ENCODE measurements at places on chromosomes 4 and X.

- DNase-seq: no peak
Observed at GRCh38 chr4:7083597-7084563, 16.0 kb upstream of the GRPEL1 start.

- DNase-seq: no peak
Observed at GRCh38 chr4:76882630-76883029, 15.3 kb downstream of the SOWAHB start.

DNA sequence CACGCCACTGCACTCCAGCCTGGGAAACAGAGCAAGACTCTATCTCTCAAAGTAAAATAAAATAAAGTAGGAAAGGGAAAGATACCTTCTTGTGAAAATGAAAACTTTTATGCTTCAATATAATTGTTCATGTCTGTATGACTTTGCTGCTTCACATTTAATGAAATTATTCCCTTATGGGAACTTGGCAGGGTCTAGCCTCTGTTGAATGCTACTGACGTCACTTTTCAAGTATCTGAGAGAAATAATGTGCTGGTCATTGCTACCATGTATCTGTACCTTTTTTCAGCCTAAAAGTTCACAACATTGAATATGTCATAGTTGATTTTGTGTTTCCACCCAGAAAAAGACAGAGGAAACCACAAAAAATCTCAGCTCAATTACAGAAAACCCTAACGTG, 65.2 kb downstream of the PRDM5 start:
- DNase-seq: no peak

DNA sequence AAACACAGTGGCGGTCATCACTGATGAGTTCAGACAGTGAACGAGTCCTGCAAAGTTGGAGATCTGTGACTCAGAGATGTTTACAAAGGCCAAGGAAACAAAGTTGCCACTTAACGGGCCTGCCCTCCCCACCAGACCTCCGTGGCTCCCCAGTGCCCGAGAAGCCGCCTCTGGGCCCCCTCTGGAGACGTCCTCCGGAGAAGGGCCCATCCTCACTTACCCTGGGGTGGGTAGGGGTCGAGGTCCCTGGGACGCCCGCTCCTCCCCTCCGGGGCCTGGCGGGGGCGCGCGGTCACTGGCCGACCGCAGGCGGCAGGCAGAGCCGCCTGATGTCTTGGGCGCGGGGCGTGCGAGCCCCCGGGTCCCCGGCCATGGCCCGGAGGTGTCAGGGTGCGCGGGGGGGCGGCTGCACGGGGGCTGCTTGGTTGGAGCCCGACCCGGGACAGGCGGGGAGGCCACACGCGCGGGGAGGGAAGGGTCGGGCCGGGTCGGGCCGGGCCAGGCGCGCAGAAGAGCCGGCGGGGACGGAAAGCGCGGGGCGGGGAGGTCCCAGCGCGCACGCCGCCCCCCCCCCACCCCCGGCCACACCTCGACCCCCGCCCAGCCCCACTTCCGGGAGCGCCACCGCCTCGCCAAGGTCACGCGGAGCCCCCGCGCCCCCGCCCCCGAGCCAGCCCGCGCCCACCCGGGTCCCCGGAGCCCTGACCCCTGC, 529 bp downstream of the DHRSX start:
- DNase-seq: peak; percentile 15

DNA sequence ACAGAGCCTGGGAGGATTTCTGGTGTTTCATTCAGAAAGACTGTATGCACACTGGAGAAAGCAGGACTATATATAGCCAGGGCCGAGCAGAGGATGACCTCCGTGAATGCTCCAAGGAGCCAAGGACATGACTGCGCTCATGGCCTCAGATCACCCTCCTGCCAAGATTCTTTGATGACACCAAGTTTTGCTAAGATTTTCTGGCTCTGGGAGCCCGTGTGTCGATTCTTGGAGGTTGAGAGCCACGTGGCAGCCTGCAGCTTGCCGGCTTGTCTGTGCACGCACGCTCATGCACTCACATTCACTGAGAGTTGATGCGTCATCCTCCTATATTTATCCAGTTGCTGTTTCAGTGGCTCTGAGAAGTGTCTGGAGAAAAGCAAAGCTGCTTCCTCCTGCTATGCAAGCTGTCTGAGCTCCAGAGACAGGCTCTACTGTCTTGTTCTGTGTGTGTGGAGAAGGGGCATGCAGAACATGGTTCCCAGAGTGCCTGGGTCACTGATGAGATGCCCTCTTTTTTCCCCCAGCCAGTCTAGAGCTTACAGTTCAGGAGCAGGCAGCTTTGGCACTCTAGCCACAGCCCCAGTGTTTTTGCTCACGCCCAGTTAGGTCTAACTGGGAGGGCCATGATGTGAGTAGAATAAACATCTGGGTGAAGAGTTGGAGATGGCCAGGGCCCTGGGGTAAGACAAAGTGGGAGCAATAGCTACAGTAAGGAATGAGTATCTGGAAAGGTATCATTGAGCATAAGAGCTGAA, 64.9 kb upstream of the SCOC start:
- DNase-seq: no peak

GRCh38 chrX:123185721-123186120, 1.6 kb downstream of the GRIA3 start:
- no peak for DNase-seq

Measured in SK-N-DZ (cell line).